Astrocyte (in vitro differentiated cells and primary cell): ENCODE measurements at places on chromosomes 1 and 21.

- DNase-seq = peak; percentile 31
These were observed 6.5 kb downstream of the WLS start for GRCh38 chr1:68225781-68226180.

GRCh38 chr1:18820791-18821641, 38.4 kb downstream of the TAS1R2 start:
- DNase-seq = peak; percentile 26

DNA sequence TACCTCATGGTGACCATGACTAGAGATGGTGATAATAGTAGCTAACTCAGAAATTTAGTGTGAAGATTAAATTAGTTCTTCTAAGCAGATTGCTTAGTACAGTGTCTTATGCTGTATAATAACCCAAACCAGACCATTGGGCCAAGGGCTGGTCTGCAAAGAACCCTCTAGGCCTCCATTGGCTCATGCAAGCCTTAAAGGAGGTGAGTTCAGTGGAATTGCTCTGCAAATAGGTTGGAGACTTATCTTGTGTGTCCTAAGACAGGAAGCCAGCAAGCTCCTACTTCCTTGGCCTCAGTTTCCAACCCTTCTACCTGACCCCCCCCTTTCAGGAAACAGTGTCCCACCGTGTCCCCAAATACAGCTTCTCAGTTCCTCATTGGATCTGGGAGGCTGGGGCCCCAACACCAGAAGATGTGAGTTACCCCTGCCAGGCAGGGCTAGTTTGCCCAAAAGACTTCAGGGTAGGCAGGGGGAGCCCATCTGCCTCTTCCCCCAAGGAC, 1.9 kb upstream of the MEF2D start:
- no peak for DNase-seq

DNA sequence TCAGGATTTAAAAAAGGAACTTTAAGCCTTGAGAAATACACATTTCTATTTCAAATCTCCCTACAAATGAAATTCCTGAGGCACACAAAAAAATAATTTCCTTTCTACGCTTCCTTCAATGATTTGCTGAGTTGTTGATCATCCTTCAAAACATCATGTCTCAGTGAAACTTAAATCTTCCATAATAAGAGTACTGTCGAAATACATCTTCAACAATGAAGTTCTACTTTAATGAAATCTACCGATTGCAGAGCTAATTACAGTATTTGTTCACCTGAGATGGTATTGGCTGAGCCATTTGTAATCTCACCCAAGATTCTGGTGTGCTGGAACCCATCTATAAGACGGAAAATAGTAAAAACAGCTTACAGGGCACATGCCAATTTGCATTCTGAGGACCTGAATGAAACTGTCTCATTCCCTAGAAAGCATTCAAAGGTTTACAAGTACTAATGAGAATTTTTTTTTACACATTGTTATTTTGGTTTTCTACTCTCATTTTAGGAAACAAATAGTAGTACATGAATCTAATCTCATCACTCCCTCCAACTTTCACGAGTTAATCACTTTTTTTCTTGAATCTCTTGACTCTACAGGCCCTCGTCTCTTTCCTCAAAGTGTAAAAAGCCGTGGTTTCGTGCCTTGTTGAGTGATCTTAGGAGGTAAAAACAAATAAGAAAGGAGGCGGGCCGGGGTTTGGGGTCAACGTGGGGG, 1.1 kb downstream of the CHML start:
- no peak for DNase-seq

- DNase-seq = no peak
These were observed 147.7 kb downstream of the FCRL5 start for GRCh38 chr1:157404614-157405013.

DNA sequence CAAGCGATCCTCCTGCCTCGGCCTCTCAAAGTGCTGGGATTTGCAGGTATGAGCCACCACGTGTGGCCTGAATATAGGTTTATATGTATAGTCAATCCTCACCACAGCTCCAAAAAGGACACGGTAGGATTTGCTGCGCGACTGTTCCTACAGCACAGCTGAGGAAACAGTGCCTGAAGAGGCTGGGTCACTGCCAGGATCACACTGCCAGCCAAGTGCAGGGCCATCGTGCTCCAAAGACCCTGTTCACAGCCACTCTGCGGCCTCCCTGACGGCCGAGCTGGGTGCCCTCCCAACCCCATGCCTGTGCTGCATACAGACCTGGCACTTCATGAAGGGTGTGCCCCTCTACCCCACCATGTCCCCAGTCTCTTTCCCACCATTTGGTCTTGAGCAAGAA, 71.4 kb downstream of the MRPL37 start:
- DNase-seq = no peak

DNA sequence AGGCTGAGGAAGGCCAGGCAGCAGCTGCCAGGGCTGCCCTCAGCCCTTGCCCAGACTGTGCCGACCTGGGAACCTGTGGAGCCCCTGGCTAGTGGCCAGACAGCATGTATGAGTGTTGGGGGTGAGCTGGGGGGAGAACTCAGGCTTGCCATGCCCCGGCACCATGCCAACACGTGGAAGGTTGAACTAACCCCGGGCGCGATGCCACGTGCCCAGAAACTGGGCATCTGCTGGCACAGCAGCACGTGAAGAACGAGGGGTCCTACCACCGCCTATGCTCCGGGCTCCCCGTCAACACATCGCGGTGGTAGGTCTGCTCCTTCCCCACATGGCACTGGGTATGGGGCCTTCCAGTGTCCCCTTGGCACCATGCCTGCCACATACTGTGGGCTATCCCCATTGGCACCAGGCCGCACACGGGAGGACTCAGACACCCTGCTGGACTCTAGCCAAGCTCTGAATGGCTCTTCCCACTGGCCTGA, 68.7 kb downstream of the CASZ1 start:
- DNase-seq = no peak

DNA sequence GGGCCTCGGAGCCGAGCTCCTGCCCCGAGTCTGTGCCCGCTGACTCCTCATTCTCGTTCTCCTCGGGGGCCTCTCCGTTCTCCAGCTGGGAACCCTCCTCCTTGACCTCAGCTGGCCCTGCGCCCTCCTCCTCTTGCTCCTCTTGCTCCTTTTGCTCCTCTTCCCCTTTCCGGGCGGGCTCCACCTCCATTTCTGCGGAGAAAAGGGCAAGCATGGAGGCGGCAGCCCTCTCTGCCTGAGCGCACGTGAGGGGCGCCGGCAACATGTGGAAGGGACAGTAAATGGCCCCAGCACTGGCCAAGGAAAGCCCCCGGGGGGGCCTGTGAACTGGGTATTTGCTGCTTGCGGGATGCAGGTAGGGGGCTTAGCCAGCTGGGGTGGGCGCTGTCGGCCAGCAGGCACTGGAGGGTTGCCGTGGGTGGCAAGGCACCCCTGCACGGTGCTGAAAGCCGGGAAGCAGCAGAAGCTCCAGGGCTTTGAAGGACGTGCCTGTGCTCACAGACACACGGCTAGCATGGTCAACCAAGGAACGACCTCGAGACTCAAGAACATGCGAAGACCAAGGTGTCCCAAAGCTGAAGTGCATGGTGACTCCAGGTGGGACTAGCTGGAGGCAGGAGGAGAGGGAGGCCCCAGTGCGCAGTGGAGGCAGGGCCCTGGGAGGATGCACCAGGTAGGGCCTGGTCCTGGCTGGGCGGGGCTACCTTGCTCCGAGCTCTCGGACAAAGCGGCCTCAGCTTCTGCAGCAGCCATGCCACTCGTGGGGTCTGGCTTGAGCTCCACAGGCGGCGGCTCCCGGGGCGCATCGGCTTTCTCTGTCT, 30.7 kb downstream of the ZBTB17 start:
- DNase-seq = no peak

GRCh38 chr21:42837421-42838211, 41.7 kb downstream of the WDR4 start:
- DNase-seq = no peak

DNA sequence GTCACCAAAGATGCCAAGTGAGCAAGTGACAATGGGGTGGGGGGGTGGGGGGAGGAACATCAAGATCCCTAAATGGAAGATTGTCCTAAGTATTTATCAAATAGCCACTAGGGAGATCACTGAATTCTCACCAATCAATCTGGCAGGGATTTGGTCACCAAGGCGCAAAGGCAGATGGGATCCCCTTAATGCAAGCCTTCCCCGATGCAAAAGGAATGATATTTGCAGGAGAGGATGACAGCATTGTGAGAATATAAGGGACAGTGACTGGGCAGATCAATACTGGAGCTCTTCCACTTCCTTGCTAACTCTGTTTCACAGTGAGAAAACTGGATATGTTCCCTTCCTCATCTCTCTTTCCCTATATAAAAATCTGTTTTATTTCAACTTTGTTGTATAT, 40.9 kb downstream of the DUSP10 start:
- no peak for DNase-seq

GRCh38 chr1:153635872-153636271, 2.0 kb downstream of the CHTOP start:
- no peak for DNase-seq

DNA sequence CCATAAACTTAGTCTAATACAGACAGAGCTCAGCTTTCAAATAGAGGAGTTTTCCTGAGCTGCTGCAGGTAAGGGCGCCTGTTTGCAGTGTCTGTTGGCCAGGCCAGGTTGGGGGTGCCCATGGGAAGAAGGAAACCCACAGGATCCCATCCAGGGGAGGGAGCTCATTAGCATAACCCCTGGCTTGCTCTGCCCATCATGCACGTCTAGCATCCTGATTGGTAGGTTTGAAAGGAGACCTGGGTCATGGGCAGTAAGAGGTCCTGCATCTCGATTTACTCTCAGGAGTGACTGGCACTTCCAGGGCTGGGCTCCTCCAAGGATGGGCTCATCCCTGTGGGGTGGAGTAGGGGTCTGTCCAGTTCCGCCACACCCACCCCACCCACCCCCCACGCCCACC, 103.7 kb upstream of the CLDN14 start:
- DNase-seq = no peak

- no peak for DNase-seq
These were observed 37.0 kb downstream of the F3 start for GRCh38 chr1:94504601-94505000.

DNA sequence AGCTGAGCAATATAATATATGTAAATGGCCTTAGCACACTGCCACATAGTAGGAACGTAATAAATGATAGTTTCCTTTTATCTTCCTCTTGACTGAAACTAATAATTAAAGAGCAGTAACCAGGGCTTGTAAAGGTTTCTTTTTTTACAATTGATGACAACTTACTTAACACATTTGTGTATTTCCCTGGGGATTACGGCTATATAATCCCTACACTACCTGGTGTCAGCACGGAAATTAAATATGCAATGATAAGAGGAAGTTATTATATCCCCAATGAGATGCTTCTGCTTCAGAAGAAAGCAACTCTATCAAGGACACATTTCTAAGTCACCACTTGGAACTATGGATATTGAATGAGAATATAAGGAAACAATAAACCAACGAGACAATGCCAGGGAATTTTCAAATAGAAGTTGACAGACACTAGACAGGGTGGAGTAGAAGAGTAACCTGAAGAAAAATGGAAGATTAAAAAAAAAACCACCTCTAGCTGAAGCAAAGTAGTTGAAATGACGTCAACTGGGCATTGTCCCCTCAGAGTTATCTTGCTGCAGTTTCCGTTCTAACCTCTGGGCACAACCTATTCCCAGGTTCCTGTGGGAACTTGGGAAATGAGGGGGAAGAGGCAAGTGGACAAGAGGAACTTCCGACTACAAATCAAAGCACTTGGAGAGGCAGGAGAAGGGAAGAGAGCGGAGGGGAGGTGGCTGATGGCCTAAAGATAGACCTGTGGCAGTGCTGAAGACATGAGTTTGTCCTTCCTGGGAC, 66.5 kb downstream of the PLPP3 start:
- no peak for DNase-seq

- DNase-seq = no peak
These were observed 31.8 kb downstream of the APP start for GRCh38 chr21:26138615-26139257.

DNA sequence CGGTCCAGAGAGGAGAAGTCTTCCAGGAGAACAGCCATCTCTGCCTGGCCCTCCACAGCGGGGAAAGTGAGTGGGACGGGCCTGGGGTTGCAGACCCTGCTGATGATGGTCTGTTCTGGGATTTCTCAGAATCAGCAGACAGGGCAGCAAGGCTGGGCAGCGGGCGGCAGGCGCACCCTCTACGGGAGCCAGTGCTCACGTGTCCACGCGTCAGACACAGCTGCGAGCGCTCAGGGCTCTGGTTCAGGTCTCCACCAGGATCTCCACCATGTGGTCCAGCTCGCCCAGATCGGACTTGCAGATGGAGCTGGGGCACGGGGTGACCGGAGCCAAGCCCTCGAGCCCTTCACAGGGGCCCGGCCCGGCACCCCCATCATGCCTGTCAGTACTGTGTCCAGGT, 5.5 kb downstream of the CLCA4 start:
- no peak for DNase-seq

DNA sequence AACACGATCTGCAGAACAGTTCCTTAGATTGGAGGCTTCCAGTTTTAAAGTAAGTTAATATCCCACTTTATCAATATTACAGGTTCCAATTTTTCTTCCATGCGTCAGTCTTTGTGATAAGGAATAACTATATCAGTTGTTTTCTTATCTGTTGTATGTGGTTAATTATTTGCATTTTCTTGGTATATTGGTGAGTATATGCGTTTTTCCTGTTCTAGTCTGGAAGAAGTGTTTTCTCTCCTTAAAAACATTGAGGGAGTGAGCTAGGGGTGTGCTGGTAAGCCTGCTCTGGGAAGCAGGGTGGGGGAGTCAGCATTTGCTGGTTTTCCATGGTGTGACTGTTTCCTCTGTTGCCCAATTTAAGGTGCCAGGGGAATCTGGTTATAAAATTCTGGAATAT, 50.2 kb upstream of the KIF1B start:
- no peak for DNase-seq

DNA sequence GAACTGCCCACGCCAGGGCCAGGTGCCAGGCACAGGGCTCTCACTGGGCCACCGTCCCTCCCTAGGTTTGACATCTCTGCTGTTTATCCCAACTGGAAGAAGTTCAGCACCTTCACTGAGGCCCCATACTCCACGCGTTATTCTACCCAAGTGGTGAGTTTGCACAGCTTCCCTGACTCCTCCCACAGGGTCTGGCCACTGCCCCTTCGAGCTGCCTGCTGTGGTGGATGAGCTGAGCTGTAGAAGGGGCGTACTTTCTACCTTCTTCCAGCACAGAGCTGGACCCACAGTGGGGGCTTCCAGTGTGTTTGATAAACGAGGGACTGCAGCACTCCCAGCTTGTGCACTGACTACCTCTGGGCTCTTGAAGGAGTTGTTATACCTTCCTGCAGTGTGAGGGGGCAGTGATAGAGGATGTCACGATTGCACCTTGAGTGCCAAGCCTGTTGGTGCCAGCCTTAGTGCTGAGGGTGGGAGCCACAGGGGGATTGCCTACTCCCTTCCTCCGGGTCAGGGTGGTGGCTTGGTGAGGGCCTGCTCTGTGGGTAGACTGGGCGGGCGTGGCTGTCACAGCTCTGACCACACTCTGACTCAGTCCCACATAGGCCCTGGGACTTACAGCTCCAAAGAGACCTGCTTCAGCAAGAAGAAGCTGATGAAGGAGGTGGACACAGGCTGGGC, 5.9 kb upstream of the TTC22 start:
- DNase-seq = peak; percentile 30
